ENCODE measurements at places on chromosomes 1 and 21. TPM values are rescaled to one million over a fixed set of nuclear protein-coding genes. Genes with fewer than 3 reads are reported as not detected.

Gene CFAP74
- total RNA-seq = not detected

Gene PYHIN1
- total RNA-seq = 22.9 TPM

Gene PRMT6
- 15.1 TPM for total RNA-seq

Gene TMEM222
- 31.6 TPM for total RNA-seq

Gene TNNI3K
- total RNA-seq = not detected

All from activated naive CD4-positive, alpha-beta T cell treated with anti-CD3 and anti-CD28 coated beads, Interleukin-2, amount 10 ng/mL, durations not matched to agents 5 hours and 36 hours (primary cell).